ENCODE measurements at places on chromosomes 2 and 18.

- DNase-seq, result no peak
- no peaks in the 10 kb centered on the region for H3K4me1 ChIP-seq
- H3K27ac ChIP-seq, result no peak overlapping the region
- H3K36me3 ChIP-seq, result no peaks in the 10 kb centered on the region
- H3K27me3 ChIP-seq, result peaks cover 40% of the 10 kb centered on the region
These were observed 418.0 kb upstream of the TNP1 start for GRCh38 chr2:217277646-217278398.

DNA sequence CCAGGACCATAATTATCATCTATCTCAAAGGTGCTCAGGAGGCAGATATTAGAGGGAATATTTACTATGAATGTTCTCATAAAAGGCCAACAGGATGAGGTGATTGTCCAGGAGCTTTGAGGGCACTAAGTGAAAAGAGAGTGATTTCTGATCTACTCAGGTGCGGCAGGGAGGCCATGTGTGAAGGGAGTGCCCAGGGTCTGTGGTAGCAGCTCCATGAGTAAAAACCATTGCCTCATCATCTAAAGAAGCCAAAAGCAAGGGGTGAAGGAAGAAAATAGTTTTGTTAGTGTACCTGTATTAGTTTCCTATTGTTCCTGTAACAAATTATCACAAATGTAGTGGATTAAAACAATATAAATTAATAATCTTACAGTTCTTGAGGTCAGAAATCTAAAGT, 22.5 kb downstream of the RND3 start:
- H3K4me3 ChIP-seq, result no peak overlapping the region
- no peaks in the 10 kb centered on the region for H3K4me1 ChIP-seq
- H3K36me3 ChIP-seq, result no peaks in the 10 kb centered on the region
- H3K27me3 ChIP-seq, result no peaks in the 10 kb centered on the region

- no peak for DNase-seq
- H3K27ac ChIP-seq, result no peak overlapping the region
- H3K4me3 ChIP-seq, result no peak overlapping the region
- no peaks in the 10 kb centered on the region for H3K27me3 ChIP-seq
- no peaks in the 10 kb centered on the region for H3K36me3 ChIP-seq
These were observed 36.9 kb upstream of the TANC1 start for GRCh38 chr2:158931572-158931971.

GRCh38 chr2:25131567-25132298, 36.6 kb downstream of the POMC start:
- peaks cover 8% of the 10 kb centered on the region for H3K27me3 ChIP-seq
- no peaks in the 10 kb centered on the region for H3K36me3 ChIP-seq
- H3K27ac ChIP-seq, result peak overlapping the region; percentile 86
- H3K4me1 ChIP-seq, result peaks cover 22% of the 10 kb centered on the region
- H3K4me3 ChIP-seq, result peak overlapping the region; percentile 22
- DNase-seq, result peak; percentile 50

GRCh38 chr2:8636041-8636491, 45.8 kb upstream of the ID2 start:
- no peaks in the 10 kb centered on the region for H3K36me3 ChIP-seq
- DNase-seq, result peak; percentile 51
- H3K4me1 ChIP-seq, result peaks cover 42% of the 10 kb centered on the region
- no peaks in the 10 kb centered on the region for H3K27me3 ChIP-seq

DNA sequence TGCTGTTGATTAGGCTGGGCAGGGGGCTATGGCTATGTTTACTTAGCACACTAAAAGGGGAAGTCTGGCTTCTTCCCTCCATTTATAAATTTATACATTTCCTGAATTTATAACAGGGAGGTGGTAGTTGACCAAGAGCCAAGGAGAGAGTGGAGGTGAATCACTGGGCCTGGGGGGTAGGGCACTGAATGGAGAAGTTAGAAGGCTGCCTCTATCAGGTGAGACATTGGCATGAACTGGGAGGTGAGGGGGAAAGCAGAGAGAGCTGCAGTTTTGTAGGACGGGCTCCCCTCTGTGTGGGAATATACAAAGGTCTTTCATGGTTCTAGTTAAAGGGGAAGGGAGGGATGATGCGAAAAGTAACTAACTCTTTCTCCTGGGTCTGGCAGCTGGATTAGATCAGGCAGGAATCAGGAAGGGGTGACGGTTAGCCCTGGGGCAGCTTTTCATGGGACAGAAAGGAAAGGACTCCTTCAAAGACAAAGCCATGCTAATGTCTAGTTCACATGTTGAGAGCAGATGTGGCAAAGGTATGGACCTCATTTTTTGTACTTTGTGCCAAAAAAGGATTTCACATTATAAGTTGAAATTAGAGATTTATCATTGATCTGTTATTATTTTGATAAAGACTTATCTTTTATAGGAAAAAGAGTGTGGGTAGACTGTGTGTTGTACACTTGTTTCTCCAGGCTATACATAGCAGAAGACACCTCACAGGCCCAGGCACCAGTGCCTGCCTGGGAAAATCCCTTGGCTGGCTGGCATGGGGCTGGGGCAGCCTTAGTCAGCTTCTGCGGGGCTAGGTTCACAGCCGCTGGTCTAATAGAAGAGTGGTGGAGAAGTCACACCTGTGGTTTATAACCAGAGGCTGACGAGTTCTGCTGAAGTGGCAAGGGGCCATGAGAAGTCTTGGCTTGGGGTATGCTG, 158.7 kb downstream of the CLIP4 start:
- no peak overlapping the region for H3K27ac ChIP-seq
- no peaks in the 10 kb centered on the region for H3K27me3 ChIP-seq
- H3K4me1 ChIP-seq, result no peaks in the 10 kb centered on the region
- no peak for DNase-seq
- H3K36me3 ChIP-seq, result no peaks in the 10 kb centered on the region
- no peak overlapping the region for H3K4me3 ChIP-seq

DNA sequence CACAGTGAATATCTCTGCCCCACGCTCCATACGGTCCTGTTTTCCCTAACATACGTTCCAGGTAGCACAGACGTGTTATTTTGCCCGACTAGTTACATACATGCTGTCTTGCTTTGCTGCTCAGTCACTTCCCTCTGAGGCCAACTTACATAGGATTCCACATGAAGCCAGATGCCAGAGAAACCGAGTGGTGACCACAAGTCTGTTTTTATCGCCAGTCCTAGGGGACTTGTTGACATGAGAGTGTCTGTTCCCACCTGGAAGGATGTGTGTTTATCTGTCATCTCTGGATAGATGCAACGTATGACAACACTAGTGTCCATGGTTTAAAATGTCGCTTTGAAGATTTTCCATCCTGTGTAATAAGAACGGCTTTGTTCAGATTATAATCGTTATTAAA, 32.6 kb downstream of the PMAIP1 start:
- H3K27ac ChIP-seq, result no peak overlapping the region
- no peaks in the 10 kb centered on the region for H3K36me3 ChIP-seq
- H3K4me1 ChIP-seq, result no peaks in the 10 kb centered on the region
- DNase-seq, result no peak

GRCh38 chr2:58073008-58073407, 26.4 kb downstream of the VRK2 start:
- no peaks in the 10 kb centered on the region for H3K36me3 ChIP-seq
- no peak overlapping the region for H3K4me3 ChIP-seq
- no peaks in the 10 kb centered on the region for H3K4me1 ChIP-seq
- H3K27ac ChIP-seq, result no peak overlapping the region

- H3K36me3 ChIP-seq, result no peaks in the 10 kb centered on the region
- DNase-seq, result no peak
- no peak overlapping the region for H3K4me3 ChIP-seq
- H3K27ac ChIP-seq, result no peak overlapping the region
These were observed 62.5 kb upstream of the RAPGEF4 start for GRCh38 chr2:172673056-172673683.

DNA sequence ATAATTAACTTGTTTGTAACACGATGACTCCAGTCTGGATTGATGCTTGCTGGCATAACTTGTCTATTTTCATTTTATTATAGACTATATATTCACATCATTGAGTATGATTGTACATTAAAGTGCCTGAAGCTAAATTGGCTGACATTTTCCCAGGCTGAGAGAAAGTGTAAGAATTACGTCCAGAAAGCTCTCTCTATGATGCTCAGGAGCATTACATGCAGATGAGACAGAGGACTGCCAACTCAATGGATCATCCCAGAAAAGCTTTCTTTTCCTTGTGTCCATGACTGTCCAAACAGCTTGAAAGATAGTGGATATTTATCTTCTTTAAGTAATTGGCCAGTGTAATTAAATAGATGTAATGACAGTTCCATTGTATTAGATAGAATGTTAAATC, 1372.2 kb upstream of the TMEFF2 start:
- DNase-seq, result no peak
- H3K27me3 ChIP-seq, result no peaks in the 10 kb centered on the region
- no peak overlapping the region for H3K4me3 ChIP-seq

- H3K27ac ChIP-seq, result no peak overlapping the region
- no peak overlapping the region for H3K4me3 ChIP-seq
- H3K27me3 ChIP-seq, result peaks cover 20% of the 10 kb centered on the region
These were observed 81.3 kb downstream of the CERKL start for GRCh38 chr2:181575650-181576025.

GRCh38 chr2:26712486-26713465, 20.3 kb downstream of the KCNK3 start:
- H3K4me3 ChIP-seq, result no peak overlapping the region
- H3K27me3 ChIP-seq, result no peaks in the 10 kb centered on the region
- DNase-seq, result no peak
- H3K4me1 ChIP-seq, result no peaks in the 10 kb centered on the region
- H3K27ac ChIP-seq, result no peak overlapping the region
- H3K36me3 ChIP-seq, result no peaks in the 10 kb centered on the region

DNA sequence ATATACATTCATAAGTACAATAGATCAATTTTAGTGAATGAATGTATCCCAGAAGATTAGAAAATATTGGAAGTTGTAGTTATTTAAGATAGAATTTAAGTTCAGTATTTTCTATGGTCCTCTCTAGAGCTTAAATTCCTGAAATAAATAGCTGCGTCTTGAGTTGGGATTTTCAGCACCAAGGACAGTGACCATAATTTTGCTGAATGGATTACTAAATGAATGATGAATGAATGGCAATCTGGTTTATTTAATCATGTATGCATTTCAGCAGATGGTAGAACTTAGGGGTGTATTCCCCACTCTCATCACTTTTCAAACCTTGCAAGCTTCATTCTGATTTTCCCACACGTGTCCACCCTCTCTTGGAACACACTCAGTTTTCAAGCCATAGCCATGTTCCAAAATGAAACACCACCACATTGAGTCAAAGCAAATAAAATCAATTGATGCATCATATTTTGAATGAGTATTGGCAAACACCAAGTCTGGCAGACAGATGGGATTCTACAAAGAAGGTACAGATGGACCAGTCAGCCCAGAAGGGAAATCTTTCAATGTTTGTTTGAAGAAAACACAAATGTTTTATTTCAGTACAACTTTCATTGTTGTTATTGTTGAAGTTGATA, 362.2 kb upstream of the NXPH2 start:
- DNase-seq, result peak; percentile 58
- H3K36me3 ChIP-seq, result no peaks in the 10 kb centered on the region
- H3K27ac ChIP-seq, result no peak overlapping the region

- H3K4me1 ChIP-seq, result no peaks in the 10 kb centered on the region
- H3K27ac ChIP-seq, result no peak overlapping the region
- H3K4me3 ChIP-seq, result no peak overlapping the region
These were observed 8.0 kb upstream of the KDM3A start for GRCh38 chr2:86433137-86433536.

DNA sequence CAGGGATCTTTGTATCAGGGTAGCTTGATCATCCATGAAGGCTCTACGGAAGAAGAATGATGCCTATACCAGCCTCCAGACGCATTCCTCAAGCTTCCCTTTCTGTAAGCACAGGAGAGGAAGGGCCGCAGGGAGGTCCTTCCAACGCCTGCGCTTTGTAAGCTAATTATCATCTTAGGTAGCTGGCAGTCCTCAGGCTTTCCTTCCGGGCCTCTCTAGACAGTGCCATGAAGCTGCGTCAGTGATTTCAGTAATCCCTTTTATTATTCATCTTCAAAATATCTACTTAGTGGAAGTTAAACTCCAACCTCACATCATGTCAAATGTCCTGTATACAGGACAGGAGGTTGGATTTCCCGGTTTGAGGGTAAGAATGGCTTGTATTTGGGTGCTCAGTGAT, 92.3 kb downstream of the ETAA1 start:
- H3K4me3 ChIP-seq, result no peak overlapping the region
- DNase-seq, result no peak
- H3K27me3 ChIP-seq, result no peaks in the 10 kb centered on the region
- no peak overlapping the region for H3K27ac ChIP-seq

DNA sequence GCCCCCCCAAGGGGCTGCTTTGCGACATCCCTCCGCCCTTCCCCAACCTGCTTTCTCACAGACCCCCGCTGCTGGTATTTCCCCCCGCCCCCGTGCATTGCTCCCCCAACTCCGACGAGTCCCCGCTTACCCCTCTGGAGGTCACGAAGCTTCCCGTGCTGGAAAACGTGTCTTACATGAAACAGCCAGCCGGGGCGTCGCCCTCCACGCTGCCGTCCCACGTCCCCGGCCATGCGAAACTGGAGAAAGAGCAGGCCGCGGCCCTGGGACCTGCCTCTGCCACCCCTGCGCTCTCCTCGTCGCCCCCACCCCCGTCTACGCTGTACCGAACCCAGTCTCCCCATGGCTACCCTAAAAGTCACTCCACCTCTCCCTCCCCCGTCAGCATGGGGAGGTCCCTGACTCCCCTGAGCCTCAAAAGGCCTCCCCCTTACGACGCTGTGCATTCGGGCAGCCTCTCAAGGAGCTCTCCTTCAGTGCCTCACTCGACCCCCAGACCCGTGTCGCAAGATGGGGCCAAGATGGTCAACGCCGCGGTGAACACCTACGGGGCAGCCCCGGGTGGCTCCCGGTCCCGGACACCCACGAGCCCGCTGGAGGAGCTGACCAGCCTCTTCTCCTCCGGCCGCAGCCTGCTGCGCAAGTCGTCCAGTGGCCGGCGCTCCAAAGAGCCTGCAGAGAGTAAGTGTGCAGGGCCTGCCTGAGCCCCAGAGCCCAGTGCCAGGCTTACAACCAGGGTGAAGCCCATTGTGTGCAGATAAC, 183.0 kb downstream of the NYAP2 start:
- H3K4me3 ChIP-seq, result no peak overlapping the region
- DNase-seq, result no peak
- no peaks in the 10 kb centered on the region for H3K27me3 ChIP-seq

DNA sequence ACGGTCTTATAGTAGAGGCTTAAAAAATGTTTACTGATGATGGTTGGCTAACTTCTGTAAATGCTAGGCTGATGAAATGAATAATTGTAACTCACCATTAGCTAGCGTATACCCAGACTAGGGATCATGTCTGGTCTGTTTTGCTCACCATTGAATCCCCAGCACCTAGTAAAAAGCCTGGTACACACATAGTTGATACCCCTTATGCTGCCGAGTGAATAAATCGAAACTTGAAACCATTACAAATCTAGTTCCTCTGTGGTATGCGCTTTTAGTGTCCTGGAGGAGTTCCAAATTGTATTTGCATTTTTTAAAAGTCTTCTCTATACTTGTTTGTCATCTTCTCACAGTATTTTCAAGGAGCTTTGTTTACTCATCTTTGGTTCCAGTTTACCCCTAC, 1.3 kb downstream of the TAF1B start:
- no peak for DNase-seq
- no peak overlapping the region for H3K27ac ChIP-seq
- no peaks in the 10 kb centered on the region for H3K27me3 ChIP-seq
- peak overlapping the region; percentile 72 for H3K4me3 ChIP-seq

- peak; percentile 90 for DNase-seq
- peak overlapping the region; percentile 32 for H3K4me3 ChIP-seq
- H3K36me3 ChIP-seq, result no peaks in the 10 kb centered on the region
- H3K27me3 ChIP-seq, result no peaks in the 10 kb centered on the region
- peak overlapping the region; percentile 95 for H3K27ac ChIP-seq
These were observed 36.0 kb downstream of the PHLPP1 start for GRCh38 chr18:62751341-62751821.

- peaks cover 12% of the 10 kb centered on the region for H3K4me1 ChIP-seq
- no peak overlapping the region for H3K27ac ChIP-seq
- no peaks in the 10 kb centered on the region for H3K36me3 ChIP-seq
- DNase-seq, result no peak
- no peak overlapping the region for H3K4me3 ChIP-seq
- H3K27me3 ChIP-seq, result no peaks in the 10 kb centered on the region
These were observed 192.8 kb downstream of the PTGR3 start for GRCh38 chr18:75016025-75016717.
